NT2/D1 (cell line): ENCODE measurements at places on chromosomes 16 and 17.
A peak's percentile ranks its signal among the peaks of the same experiment; 100 is the strongest.

GRCh38 chr16:27285676-27286196, 17.2 kb upstream of the NSMCE1 start:
- no peak for DNase-seq

GRCh38 chr16:84020353-84020752, 22.2 kb downstream of the SLC38A8 start:
- no peak for DNase-seq

DNA sequence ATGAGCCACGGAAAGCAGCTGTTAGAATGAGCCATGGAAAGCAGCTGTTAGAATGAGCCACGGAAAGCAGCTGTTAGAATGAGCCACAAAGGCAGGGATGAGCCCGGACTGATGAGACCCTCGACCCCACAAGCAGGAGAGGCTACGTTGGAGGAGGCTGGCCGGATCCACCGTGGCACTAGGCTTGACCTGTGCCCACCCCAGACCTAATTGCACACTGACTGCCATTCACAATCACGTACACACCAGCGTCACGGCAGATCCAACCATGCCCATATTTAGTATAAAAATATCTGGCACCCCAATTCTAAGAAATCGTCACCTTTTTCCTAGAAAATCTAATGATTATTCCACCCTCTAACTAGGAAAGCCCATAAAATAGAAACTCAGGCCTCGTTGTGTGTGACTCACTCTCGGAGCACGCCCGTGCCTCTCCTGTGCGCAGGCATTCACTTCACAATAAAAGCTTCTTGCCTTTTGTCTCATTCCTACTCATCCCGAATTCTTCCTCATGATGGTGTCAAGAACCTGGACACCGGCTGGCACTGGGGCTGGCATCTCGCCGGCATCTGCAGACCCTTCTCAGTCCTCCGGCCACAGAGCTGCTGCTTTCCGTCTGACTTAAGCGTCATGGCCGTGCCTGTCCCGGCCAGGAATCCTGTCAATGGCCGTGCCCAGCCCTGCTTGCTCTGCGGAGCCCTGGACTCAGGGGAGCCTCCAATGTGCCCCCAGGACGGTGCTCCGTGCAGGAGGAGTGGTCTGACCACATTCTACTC, 5.5 kb upstream of the SECTM1 start:
- no peak for DNase-seq

- no peak for DNase-seq
These were observed 2.0 kb downstream of the CD300LB start for GRCh38 chr17:74529243-74529642.

- no peak for DNase-seq
These were observed 25.0 kb downstream of the CPPED1 start for GRCh38 chr16:12778726-12779125.

DNA sequence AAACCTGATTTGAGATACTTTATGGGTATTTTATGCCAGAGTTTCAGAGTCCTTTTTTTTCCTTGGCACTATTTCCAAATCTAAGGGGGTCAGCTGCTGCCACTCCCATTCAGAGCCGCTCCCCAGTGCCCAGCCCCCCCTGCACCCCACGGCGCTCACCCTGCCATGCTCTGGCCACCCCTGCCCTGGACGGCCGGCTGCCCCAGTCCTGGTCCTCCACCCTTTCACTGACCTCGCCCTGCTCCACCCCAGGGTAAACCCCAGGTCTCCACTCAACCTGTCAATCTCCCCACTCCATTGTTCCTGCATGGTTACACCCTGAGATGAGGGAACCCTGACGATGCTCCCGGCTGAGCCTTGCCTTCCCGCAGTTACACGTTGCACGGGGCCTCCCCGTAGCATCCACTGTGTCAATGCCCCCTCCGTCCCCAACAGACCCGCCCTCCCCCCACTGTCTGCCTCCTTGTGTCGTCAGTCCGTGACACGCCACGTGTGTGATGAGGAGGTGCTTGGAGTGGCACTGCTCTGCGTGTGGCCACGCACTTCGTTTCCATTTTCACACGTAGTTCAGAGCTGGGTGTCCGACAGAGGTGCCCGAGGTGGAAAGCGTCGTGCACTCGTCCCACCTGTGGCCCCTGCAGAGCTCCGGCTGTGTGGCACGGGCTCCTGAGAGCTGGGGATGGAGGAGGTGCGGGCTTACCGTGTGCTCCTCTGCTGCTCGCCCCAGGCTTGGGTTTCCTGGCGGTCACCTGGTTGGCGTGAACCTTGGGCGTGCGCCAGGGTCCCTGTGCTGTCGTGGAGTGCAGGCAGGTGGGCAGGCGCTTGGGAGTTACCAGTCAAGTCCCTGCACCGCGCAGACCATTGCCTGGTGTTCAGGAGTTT, 116.5 kb downstream of the BANP start:
- DNase-seq: no peak

- peak; percentile 85 for DNase-seq
These were observed 127.3 kb downstream of the MGAT5B start for GRCh38 chr17:76995387-76996105.

DNA sequence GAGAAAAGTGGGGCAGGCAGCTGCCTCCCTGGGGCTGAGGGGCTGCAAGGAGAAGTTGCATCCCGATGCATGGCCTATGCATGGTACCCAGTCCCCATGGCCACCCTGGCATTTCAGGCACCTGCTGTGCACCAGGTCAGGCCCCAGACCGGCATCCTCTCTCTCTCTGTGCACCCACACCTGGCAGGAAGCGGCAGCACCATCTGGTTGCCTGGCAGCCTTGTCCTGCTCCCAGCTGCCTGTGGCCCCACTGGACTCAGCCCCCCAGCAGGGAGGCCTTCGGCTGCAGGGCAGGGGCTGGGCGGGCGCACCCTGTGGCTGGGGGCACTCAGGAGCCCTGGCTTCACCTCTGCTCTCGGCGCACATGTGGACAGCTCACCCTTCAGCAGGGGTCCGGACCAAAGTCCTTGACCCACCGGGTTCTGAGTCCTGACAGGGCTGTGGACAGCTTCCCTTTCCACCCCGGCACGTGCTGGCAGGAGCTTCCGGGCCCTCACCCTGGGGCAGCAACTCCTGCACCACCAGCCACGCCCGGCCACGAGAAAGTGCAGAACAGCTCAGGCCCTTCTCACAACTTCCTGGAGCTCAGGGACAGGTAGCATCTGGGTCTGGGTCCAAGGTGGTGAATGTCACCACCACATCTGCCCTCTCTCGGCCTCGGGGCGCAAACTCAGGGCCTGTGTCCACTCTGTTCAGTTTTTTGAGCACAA, 36.7 kb downstream of the CTU2 start:
- no peak for DNase-seq

DNA sequence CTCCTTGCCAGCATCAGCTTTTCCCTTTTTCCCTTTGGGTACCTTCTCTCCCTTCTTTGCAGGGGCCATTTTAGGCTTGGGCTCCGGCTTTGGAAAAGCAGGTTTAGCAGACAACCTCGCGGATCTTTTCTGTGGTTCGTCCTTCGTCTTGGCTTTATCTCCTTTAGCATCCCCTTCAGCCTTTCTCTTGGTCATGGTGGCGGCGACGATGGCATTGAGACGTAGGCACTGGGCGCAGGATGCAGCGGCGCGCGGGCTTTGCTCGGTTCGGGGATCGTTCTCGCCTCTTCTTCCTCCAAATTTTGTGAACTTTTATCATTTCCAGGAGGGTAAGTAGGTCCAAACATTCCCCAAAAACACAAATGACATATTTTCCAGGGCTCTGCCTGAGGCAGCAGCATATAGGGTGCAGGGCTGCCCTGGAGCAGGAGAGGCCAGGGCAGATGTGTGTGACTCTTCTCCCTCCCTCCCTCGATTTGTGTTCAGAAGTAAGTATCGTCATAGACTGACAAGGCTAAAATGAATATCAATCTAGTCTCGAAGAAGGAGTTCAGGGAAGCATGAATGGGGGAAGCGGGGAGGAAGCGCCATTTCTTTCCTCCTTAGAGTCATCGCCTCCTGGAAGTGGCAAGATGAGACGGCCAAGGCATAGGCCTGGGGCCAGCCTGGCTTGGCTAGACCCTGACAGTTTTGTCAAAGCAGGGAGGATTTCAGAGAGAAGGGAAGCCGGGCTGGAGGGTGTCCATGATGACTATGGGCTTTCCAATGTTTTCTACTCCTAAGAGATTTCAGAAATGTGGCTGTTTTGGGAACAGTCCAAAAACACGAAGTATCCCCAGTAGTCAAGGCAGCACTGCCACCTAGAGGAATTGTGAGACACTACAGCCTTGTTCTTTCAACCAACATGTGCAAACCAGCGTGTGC, 13.2 kb downstream of the CHCT1 start:
- DNase-seq: peak; percentile 55

DNA sequence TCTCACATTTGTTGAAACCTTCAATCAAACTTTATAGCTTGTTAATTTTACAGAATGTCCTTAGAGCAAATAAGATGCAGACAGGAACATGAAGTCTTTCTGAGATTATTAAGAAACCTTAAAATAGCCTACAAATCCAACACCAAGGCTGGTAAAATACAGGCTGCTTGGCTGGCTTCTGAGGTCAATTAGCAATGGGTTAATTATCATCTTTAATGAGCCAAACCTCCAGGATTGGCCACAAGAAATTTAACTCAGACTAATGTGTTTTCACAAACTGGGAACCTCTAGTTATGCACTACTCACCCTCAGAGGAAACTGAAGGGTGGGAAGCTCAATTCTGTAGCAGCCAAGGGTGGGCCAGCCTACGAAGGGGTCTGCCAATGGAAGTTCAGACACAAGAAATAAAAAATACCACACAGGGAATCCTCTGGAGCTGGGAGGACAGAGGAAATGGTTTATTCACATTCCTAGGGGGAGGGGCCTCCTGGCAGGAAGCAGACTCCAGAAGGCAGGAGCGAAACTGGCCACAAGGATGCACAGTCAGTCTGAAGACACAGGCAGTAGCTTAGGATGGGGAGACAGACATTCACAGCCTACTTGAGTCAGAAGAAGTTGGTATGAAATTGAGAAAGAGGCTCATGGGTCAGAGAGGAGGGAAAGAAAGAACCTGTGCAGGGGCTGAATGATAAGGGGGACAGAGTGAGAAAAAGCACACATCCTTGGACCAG, 36.1 kb downstream of the HIC1 start:
- DNase-seq: peak; percentile 55

GRCh38 chr17:65920996-65921395, 270.9 kb downstream of the CEP112 start:
- no peak for DNase-seq

- no peak for DNase-seq
These were observed 40.0 kb upstream of the HLF start for GRCh38 chr17:55224746-55225145.

DNA sequence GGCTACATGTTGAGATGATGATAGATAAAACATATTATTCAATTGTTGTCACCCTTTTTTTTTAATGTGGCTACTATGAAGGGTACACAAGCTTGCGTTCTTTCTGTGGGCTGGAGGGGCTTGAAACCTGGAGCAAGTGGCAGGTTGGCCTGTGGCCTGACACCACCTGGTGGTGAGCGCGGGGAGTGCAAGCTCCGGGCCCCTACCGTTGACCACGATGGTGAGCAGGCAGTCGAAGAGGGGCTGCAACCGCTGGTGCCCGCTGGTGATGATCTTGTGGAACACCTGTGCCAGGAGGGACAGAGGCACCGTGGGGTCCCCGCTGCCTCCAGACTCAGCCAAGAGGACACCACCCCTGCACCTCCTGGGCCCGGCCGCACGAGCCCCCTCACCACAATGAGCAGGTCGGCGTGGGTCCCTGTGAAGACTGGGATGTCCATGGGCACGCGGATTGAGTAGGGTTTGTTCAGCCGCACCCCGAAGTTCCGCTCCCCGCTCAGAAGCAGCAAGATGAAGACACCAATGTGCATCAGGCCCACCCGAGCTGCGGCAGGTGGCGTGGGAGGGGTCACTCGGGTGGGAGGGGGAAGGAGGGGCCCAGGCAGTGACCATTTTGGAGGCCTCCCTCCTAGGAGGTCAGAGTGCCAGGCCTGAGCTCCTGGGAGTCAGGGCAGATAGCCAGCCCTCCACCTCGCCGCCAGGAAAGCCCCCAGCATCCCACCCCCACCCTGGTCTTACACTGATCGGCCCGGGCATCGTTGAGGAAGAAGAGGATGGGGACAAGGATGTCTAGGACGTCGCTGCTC, 14.4 kb downstream of the HID1 start:
- peak; percentile 39 for DNase-seq

- no peak for DNase-seq
These were observed 251.6 kb downstream of the KCNJ2 start for GRCh38 chr17:70420861-70421445.

GRCh38 chr16:85750146-85750826, 610 bp downstream of the C16orf74 start:
- no peak for DNase-seq

GRCh38 chr17:82887255-82888164, 47.7 kb upstream of the ZNF750 start:
- DNase-seq: no peak

DNA sequence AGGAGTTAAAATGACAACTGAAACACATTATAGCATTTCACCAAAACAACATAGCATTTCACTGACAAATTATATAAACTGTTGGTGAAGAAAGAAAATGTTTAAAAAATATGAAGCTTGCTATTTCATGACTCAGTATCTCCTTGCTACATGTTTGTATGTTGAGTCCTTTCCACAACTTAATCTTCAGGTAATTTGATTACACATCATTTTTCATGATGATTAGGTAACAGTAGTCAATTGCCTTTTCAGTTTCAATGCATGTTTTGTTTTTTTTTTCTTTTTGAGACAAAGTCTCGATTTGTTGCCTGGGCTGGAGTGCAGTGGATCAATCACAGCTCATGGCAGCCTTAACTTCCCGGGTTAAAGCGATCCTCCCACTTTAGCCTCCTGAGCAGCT, 177.8 kb upstream of the PMFBP1 start:
- no peak for DNase-seq

GRCh38 chr16:67534431-67534830, 5.8 kb downstream of the RIPOR1 start:
- DNase-seq: no peak

GRCh38 chr16:14549789-14550153, 80.3 kb downstream of the PARN start:
- no peak for DNase-seq

GRCh38 chr16:64754279-64754678, 367.6 kb downstream of the CDH11 start:
- no peak for DNase-seq

- DNase-seq: no peak
These were observed 169.8 kb upstream of the SDK2 start for GRCh38 chr17:73814075-73814474.

DNA sequence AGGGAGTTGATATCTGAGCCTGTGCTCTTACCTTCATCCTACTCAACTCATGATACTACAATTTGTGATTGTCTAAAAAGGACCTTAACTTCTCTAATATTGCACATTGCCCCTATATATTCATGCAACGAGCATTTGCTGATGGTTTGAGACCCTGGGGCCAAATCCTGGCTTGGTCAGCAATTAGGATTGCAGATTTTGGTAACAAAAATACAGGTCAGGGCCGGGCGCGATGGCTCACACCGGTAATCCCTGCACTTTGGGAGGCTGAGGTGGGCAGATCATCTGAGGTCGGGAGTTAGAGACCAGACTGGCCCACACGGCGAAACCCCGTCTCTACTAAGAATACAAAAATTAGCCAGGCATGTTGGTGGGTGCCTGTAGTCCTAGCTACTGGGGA, 35.4 kb upstream of the HAPSTR1 start:
- no peak for DNase-seq

DNA sequence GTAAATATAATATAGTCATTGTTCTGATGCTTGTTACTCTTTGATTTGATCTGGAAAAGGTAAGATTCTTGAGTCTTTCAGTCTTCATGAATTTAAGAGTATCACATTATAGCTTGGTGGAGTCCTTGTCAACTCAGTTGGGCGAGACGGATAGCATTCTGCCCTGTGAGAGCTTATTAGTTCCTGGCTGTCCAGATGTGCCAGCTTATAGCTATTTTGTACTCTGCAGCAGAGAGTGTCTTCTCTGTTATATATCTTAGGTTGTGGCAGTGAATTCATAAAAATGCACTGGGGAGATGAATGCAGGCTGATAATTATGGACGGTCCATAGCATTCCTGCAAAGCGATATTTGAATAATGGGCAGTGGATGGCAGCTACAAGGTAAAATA, 51.0 kb upstream of the CRISPLD2 start:
- no peak for DNase-seq
